ENCODE measurements at places on chromosomes 1 and 21.

GRCh38 chr1:26220199-26220912 is 13.6 kb upstream of the CEP85 start:
- DNase-seq, result no peak

DNA sequence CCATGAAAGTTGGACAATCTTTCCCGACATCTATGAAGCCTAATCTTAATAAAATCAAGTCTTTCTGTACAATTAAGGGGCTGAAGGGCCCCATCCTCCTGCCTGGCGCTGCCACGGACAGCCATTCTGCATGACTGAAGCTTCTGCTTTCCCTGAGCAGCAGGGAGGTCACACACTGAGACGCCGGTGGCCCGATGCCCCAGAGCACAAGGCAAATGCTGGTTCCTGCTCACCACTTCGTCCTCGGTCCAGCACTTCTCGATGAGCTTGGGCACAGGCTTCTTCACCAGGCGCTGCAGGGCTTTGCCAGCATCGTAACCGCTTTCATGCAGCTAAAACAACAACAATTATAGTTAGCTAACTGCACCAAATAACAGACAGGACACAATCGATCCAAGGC is 147.8 kb downstream of the SLC45A1 start:
- DNase-seq, result no peak

GRCh38 chr1:55854911-55855310 is 639.7 kb upstream of the USP24 start:
- DNase-seq, result no peak

GRCh38 chr1:179003512-179004066 is 22.1 kb upstream of the FAM20B start:
- DNase-seq, result no peak

GRCh38 chr1:206005778-206006180 is 2.6 kb upstream of the RAB7B start:
- no peak for DNase-seq

DNA sequence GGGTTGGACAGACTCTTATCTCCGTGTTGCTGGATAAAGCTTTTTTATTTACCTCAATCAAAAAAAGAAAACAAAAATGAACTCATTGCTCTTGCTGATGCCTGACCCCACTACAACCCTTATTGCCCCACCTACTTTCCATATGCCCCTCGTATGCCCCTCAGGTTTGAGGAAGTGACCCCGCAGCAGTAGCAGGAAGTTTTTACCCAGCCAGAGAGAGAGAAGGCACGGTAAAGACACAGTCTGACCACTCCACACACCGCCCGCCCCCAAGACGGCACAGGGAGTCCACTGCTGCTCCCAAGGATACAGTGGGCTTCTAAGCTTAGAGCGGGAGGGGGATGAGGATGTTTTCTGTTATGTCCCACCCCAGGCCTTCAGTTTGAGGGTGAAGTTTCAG is 9.8 kb downstream of the PLEKHO1 start:
- peak; percentile 20 for DNase-seq

GRCh38 chr1:80827666-80828065 is 973.1 kb upstream of the ADGRL2 start:
- no peak for DNase-seq

- no peak for DNase-seq
Observed at GRCh38 chr1:28370239-28371009, 884 bp downstream of the PHACTR4 start.

GRCh38 chr1:175245324-175245723 is 52.7 kb upstream of the KIAA0040 start:
- DNase-seq, result no peak

GRCh38 chr1:56266359-56266758 is 313.0 kb downstream of the PLPP3 start:
- DNase-seq, result no peak

DNA sequence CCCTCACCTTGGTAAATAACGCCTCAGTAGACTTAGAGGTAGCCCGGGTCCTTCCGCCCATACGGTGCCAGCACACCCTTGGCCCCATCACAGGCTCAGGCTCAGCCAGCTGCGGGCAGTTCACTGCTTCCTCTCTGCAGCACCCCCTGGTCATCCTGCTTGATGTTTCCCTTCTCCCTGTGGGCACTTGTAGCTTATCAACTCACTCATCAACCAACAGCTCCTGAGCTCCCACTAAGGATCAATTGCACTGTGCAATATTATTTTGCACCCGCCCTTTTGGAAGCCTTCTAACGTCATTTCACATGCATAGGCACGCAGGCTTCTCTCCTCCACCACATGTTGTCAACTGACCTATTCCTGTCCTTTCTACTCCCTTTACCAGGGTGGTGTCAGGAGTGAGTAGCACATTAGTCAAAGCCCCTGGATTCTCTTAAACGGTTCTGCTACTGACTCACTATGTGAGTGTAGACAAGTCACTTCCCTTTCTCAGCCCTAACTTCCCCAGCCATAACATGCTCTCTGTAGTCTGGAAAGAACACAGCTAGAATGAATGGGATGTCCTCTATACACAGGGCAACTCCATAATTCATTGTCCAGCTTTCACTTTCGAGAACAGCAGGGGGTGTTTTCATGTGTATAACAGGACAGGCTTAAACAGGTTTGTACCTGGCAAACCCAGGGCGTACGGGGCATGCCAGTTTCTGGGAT is 47.1 kb upstream of the IRF2BP2 start:
- peak; percentile 68 for DNase-seq

- no peak for DNase-seq
Observed at GRCh38 chr1:9013819-9014218, 12.4 kb downstream of the SLC2A7 start.

- DNase-seq, result peak; percentile 64
Observed at GRCh38 chr1:244224487-244225430, 173.7 kb downstream of the ZBTB18 start.

DNA sequence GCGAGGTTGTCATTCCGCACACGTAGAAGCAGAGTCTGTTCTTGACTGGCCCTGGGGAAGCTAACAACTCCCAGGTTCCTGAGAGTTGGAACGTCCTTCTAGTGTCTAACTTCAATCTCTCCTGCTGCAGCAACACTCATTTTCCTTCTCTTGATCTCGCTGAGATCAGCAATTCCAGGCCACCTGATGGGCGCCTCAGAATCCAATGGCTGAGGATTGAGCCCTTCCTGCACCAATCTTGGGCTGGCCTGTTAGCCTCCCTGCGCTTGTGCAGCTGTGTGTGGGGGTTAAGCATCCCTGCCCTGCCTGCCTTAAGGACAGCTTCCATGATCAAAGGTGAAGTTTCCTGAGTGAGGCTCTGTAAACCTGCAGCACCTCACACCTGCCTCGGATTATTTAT is 87.9 kb downstream of the SYT2 start:
- no peak for DNase-seq

DNA sequence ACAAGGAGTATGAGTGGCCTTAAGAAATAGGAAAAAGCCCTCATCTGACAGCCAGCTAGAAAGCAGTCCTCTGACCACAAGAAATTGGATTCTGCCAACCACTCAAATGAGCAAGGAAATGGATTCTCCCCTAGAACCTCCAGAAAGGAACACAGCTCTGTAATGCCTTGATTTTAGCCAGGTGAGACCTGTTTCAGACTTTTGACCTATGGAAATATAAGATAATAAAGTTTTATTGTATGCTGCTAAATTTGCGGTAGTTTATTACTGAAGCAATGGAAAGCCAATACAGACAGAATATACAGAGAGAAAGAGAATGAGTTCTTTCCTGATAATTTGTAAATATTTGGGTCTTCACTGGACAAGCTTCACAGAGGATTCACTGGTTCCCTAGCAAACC is 28.8 kb upstream of the SELE start:
- no peak for DNase-seq

DNA sequence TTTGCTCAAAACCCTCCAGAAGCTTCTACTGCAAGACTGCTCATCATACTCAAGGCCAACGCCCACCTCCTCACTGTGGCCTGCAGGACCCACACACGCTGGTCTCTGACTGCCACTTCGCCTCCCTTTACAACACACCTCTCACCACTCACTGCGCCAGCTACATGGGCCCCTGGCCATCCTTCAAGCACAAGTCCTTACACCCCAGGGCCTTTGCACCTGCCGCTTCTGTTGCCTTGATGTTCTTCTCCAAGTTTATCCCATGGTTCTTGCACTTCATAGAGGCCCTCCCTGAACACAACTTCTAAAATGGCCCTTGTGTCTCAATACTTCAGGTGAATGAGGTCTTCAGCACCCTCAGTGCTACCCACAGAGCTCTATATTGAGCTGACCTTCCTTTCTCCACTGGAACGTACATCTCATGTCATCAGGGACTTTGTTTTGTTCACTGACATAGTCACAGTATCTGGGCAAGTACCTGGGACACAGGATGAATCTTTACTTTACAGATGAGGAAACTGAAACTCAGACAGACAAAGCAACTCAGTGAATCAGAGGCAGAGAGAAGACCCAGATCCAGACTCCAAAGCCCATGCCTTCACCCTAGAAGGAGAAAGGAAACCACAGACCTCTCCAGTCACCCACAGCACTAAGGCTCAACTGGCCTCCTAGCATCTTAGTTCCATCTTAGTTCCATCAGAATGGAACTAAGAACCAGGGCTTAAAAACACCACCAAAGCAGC is 34.7 kb upstream of the CLSTN1 start:
- DNase-seq, result no peak

DNA sequence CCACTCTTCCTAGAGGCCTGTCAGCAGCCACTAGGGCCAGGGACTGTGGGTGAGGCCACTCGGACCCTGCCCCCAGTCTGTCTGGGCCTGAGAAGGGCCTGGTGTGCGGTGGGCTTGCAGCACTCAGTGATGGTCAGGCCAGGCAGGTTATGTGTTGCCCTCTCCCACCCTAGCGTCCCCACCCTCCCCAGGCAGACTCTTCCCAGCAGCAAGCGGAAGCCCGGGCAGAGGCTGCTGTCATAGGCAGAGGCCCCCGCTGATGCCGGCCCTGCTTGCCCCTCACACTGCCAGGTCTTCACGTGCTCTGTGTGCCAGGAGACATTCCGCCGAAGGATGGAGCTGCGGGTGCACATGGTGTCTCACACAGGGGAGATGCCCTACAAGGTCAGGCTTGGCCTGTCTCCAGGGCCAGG is 6.6 kb downstream of the ZBTB48 start:
- no peak for DNase-seq

DNA sequence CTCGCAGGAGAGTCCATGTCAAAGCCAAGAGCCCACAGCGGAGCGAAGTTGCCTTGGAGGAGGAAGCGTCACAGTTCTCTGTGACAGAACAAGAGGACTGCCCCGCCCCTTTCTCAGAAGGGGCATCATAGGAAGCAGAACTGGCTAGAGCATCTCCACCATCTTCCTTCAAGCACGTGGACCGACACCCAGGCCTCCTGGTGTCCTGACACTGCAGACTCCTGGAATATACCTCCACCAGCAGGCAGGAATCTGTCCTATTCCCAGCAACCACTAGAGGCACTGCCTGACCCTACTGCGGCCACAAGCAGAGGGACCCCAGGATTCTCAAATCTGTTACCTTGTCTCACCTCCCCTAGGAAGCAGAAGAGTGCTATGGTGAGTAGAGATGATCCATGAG is 37.8 kb downstream of the GPA33 start:
- no peak for DNase-seq

DNA sequence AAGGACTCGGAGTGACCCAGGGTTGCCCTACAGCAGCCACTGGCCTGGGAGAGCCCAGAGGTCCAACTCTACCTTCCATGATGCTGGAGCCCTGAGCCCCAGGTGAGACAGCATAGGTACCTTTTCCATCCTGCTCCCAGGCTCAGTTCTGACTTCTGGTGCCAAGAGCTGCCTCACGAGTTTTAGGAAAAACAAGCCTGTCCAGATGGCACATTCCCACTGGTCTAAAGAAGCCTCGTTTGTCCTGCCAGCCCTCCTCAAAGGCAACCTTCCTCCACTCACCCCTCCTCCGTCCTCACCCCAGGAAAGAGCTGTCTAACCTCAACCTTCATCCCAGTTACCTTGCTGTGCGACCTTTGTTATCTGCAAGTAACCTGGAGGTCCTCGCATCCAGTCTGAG is 53.5 kb upstream of the PRELP start:
- no peak for DNase-seq

GRCh38 chr21:39666681-39667315 is 54.1 kb downstream of the B3GALT5 start:
- DNase-seq, result no peak

GRCh38 chr1:219050822-219051125 is 122.9 kb upstream of the LYPLAL1 start:
- DNase-seq, result no peak

DNA sequence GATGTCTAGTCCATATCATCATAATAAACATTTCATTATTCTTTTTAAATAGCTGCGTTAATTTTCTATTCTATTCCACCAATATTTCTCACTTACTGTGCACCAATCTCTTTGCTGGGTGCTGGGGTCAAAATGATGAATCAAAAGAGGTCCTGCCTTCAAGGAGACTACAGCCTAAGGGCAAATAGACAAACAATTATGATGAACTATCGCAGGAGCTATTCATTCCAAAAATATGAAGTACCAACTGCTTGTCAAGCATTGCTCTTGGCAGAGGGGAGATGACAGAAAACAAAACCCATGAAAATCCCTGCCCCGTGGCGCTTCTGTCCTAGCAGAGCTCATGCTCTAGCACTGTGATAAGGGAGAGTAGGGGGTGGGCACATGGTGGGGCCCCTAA is 28.8 kb upstream of the SLC26A9 start:
- no peak for DNase-seq

- DNase-seq, result no peak
Observed at GRCh38 chr1:44261171-44261817, 48.0 kb downstream of the DMAP1 start.

DNA sequence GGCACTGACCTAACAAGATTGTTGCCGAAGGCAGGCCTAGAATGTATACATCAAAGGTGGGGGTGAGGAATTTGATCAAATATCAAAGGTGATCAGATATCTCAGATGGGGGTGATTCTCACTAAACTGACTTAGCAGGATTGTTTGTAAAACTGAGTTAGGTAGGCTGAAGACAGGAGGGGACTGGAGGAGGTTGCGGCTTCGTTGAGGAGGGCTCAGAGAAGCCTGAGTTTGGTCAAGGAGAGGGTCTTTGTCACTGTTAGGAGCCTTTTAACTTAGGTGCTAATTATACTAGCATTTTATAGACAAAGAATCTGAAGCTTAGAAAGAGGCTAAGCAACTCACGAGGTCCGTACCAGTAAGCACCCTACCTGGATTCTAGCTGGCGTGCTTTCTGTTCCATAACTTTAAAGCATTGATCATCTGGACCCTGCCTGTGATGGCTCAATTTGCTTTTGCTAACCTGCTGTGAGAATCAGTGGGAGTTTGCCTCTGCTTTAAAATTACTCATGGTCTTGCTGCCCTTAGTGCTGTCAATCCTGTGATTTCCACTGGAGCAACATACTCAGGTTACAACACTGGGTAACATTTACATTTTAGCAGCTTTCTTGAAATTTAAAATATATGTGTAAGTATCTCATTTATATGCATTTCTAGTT is 49.8 kb downstream of the ITSN1 start:
- DNase-seq, result no peak

DNA sequence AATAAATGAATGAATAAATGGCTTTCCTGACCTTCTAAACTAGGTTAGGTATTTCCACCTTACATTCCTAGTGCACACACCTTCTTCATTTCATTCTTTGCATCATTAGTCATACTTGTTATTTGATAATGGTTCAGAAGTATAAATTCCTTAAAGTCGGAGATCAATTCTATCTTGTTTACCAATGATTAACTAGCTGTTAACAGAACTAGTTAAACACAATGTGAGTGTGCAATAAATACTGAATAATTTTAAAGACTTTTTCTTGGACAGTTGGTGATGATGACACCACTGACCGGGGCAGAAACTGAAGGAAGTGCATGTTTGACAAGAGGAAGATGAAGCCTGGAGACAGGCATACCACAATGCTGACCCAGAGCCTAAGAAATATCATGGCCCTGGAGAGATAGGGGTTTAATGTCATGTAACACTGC is 207.1 kb upstream of the DEPDC1 start:
- no peak for DNase-seq
